ENCODE measurements at places on chromosomes 4 and X.

DNA sequence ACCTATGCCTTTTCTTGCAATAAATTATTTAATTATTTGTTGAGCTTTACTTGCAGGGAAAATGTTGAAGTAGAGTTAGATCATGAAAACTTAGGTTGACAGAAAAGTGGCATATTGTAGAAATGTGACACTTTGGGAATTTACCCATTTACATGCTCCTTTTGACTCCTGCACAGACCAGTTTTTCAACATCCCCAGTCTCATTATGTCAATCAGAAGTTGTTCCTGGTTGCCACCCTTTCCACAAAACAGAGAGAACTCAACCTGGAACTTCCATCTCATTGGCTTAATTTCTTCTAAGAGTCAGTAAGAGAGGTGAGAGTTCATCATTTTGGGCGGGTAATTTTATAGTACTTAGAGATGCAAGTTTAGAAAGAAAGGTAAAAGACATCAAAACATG, 284.6 kb upstream of the ANKRD50 start:
- no peak for DNase-seq

- DNase-seq: peak; percentile 0
These were observed 37.2 kb downstream of the WDR44 start for GRCh38 chrX:118383120-118383519.

- no peak for DNase-seq
These were observed 42.2 kb downstream of the ACOX3 start for GRCh38 chr4:8398347-8398746.

GRCh38 chr4:88738180-88738579, 40.6 kb upstream of the NAP1L5 start:
- DNase-seq: no peak

DNA sequence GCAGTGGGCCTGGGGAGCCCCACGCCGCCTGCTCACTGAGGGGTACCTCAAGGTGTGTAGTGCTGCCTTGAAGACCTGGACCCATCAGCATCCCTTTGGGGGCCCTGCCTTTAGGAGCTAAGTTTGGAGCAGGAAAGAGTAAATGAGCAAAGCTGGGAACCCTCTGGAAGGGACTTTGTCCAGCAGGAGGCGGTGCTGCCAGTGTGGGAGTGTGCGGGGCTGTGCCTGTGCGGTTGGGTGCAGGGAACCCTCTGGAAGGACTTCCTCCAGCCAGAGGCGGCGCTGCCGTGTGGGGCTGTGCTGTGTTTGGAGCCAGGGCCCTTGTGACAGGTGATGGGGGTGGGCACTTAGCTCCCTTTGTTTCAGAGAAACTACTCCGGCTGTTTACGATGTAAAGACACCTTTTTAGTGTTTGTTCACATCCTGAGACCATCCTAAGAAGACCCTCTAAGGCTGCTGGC, 25.8 kb downstream of the RGS12 start:
- no peak for DNase-seq

DNA sequence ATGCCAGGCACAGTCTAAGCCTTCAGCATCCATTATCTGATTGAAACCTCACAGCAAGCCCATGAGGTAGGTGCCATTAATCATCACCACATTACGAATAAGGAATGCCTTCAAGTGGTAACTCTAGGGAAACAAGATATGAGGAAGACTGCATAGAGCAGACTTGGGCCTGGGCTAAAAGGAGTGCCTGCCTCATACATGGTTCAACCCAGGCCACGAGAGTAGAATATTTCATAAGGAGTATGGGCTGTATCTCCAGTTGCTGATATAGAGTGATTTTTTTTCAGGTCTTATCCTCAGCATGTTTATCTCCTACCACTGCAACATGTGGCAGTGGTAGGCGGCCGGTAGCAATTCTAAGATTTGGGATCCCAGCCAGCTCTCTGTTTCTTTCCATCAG, 51.7 kb downstream of the ATP11C start:
- no peak for DNase-seq
